ENCODE measurements at places on chromosomes 2 and 18.

DNA sequence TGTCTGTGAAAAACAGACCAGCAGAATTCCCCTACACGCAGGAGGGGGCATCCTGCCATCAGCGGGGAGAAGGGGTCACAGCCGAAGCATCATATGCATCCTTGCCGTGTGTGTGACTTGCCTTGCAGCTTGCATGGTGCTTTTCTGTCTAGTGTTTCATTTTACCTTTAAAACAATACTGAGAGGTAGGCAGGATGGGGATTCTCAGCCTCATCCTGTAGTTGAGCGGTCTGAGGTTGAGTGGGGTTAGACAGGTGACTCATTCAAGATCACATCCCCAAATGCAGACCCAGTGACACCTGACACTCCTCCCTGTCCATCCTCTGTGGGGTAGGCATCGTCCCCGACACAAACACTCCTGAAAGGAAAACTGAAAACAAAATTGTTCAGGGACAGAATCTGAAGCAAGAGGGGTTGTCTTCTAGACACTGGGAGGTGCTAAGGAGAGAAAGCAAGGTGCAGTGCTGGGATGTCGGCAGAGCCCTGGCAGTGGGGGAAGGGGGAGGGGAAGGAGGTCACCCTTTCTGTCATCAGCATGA is 7.9 kb downstream of the ARL4C start:
- DNase-seq = no peak

DNA sequence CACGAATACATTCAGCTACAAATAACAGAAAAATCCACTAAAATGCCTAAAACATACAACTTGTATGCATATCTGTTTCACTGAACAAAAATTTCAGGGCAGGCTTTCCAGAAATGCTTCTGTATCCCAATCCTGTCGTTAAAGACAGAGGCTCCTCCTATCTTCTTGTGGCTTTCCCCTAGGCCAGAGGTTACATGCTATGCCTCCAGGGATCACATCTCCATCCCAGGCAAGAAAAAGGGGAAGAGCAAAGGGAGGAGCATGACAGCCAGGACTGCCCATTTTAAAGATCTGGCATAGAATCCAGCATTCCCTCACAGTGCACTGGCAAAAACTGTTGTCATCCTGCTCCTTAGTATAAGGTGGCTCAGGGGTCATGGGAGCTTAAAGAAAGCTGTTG is 268.7 kb upstream of the SETBP1 start:
- no peak for DNase-seq

- DNase-seq = no peak
Observed at GRCh38 chr2:64228918-64229317, 84.7 kb upstream of the PELI1 start.

- no peak for DNase-seq
Observed at GRCh38 chr18:48136051-48136826, 205.8 kb upstream of the SMAD2 start.

DNA sequence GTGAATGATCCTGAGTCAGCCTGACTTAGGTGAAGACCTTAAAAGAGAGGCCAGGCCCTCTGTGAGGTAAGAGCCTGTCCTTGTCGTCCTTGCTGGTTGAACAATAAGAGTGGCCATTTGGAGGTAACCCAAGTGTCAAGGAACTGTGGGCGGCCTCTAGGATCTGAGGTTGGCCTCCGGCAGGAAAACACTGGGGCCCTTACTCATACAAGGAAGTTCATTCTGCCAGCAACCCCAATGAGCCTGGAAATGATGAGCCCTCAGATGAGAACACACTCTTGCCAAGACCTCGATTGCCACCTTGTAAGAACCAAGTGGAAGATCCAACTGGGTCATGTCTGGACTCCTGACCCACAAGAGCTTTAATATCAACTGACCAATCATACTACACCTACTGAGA is 95.5 kb upstream of the LRATD1 start:
- DNase-seq = no peak

GRCh38 chr2:96344011-96344410 is 8.4 kb downstream of the NCAPH start:
- DNase-seq = no peak
